ENCODE measurements at places on chromosomes 5 and 9.

GRCh38 chr5:146541958-146542849 lies 26.2 kb upstream of the GPR151 start:
- no peak for DNase-seq

- no peak for DNase-seq
These were observed 395.4 kb downstream of the NTRK2 start for GRCh38 chr9:85064811-85065371.

DNA sequence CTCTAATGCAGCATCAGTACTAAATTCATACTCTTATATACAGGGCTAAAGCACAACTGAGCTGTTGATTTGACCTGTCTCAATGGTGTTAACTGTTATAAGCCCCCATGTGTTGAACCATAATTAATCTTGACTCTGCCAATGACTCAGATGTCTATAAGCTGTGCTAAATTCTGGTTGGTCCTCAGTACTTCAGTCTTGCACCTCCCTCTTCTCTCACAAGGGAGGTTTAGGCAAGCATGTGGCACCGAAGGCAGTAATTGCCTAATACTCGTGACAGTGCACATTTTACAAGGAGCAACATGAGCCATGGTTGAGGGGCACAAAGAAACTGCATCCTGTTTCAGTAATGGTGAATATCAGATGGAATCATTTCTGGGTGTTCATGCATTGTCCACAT lies 255.9 kb downstream of the TRPM3 start:
- no peak for DNase-seq

DNA sequence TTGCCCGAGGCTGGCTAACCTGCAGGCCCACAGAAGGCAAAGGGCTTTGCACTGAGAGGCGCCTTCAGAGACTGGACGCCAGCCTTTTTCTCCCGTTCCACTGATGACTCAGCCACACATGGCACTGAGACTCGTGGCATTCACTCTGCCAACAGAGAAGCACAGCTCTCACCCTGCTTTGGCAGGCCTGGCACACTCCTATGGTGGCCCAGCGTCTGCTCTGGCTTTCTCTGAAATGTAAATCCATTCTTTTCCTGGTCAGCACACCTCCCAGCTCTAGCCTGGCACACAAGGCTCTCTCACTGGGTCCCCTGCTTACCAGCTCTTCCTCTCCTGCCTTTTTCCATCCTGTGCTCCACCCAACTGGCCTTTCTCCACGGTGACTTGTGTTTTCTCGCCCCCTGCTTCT lies 5.9 kb upstream of the MELK start:
- DNase-seq: no peak

GRCh38 chr5:151492729-151493128 lies 45.3 kb downstream of the SLC36A1 start:
- DNase-seq: no peak

DNA sequence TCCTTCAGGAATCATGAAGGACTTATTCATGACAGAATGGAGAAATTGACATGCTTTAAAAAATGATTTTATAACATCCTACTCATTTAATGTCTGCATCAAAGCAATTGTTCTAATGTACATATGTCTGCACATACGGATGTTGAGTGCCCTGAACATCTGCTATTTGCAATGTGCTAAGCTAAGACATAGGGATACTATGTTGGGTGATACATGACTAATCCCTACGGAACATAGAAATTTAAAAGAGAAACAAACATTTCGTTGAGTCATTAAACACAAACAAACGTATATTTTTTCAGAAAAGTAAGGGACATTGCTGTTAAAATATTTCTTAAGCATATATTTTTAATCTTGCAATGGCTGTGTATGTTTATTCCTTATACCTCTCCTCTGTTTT lies 686.5 kb upstream of the ADAMTS16 start:
- no peak for DNase-seq

- no peak for DNase-seq
These were observed 91.6 kb upstream of the ICE1 start for GRCh38 chr5:5330728-5331452.

DNA sequence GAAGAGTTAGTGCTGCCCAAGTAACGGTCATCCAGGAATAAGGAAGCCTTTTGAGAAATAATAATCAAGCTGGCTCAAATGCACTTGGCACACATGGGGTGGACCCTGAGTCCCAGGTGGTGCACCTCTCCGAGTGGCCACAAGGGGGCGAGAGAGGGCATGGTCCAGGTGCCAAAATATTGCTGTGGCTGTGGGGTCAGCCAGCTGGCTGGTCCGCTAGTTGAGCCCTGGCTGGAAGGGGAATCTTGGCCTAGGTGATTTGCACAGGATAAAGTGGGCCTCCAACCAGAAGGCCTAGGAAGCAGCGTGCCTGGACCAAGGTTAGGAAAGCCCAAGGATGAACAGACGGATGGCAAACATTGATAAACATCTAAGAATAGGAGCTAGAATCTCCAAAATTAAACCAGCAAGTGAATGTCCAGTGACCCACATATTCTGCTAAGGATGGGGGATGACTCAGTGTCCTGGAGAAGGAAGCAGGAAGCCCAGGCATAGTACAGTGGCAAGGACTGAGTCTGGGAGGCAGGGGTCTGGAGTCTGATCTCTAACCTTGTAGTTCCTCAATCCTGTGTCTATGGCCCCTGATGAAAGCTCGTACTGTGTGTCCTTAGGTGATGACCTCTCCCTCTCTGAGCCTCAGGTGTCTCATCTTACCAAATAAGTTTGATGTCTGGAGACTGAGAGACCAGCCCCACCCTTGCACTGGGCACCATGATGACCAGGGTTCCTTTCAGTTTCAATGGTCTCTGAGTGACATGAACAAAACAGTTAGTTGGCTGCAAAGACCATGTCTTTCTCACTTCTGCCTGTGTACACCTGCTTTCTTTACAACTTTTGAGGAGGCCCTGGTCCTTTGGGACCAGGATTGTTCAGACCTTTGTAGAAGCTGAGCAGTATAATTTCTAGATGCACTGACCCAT lies 19.2 kb upstream of the SHB start:
- DNase-seq: no peak

- DNase-seq: no peak
These were observed 66.1 kb downstream of the FBXL17 start for GRCh38 chr5:108315829-108316228.

DNA sequence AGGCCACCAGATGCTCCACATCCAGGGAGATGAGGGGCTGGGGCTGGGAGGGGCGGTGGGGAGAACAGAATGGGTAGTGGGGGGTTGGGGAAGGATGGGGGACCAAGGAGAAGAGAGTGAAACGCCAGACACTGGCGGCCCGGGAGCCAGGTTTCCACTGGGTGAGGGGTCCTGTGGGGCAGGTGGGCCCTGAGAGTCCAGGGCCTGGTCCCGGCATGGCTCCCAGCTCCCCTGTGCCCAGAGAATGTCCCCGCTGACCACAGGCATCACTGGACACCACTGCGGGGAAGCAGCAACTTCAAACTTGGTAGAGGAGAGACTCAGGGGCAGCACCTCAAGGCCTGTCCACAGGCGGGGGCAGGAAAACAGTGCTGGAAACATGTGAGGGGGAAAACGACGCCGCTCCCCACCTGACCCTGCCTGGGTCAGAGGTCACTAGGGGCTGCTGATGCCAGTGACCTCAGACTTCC lies 13.2 kb downstream of the NINJ1 start:
- DNase-seq: no peak

DNA sequence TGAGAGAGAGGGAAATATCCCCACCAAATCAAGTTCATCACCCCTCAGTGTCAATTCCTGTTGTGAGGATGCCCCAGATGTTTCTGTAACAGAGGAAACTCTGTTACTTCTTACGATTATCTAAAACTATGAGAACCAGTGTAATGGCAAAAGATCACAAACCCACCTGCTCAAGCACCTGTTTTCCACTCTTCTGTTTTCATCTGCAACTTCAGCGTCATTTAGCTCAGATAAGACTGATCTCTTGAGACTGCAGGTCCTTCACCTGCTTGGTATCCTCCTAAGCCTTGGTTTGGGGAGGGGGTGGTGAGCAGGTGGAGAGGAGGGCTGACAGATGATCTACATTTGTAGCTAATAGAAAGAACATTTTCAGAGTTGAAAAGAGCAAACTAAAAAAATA lies 229.3 kb downstream of the SLF1 start:
- no peak for DNase-seq

- no peak for DNase-seq
These were observed 1.5 kb downstream of the NDFIP1 start for GRCh38 chr5:142110046-142110531.

DNA sequence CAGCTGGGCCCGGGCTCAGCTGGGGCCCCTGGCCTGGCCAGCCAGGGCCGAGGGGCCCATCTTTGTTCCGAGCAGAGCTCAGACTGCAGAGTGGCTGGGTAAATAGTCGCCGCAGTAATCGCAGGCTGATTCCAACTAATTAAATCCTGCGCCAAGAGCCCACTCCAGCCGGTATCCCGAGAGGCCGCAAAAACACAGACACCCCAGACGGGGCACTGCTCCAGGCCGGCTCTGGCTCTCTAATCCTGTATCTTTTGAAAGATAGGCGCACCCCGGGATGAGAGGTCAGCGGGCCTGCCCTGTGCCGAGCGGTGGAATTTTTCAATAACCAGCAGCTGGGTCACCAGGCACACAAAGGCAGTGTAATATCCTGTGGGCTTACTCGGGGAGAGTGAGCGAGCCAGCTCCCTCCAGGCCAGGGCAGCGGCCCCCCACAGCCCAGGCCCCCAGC lies 57.7 kb downstream of the LMX1B start:
- DNase-seq: no peak
